ENCODE measurements at places on chromosomes 1 and 21.

DNA sequence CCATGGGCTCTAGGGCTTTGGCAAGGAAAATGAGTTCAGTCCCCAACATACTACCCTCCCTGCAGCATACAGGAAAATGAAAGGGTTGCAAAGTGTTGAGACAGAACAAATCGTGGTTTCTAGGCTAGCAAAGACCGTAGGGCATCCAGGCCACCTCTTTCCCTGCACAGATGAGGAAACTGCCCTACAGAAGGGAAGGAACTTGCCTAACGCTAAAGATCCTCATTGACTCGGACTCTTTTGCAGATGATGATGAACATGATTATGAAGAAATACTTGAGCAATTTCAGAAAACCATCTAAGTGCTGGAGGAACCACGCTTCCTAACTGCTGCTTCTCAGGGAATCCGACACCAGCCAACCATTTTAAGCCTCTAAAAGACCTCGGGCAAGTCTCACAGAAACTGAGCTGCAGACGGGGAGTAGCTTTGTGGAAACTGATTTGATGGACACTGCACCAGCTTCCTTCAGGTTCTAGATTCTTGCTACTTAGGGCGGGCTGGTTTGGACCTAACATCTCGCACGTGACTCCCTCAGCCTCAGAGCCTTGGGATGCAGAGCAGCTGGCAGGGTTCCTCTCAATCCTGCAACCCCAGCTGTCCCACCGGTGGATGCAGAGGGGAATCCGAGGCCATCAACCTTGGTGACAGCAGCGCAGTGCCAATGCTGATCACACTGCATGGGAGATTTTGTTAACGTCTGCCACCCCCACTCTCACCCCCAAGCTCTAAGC, 13.4 kb downstream of the THEMIS2 start:
- DNase-seq, result no peak

GRCh38 chr1:92795166-92795565, 10.3 kb upstream of the EVI5 start:
- no peak for DNase-seq

GRCh38 chr1:162011337-162012012, 12.2 kb downstream of the OLFML2B start:
- no peak for DNase-seq

DNA sequence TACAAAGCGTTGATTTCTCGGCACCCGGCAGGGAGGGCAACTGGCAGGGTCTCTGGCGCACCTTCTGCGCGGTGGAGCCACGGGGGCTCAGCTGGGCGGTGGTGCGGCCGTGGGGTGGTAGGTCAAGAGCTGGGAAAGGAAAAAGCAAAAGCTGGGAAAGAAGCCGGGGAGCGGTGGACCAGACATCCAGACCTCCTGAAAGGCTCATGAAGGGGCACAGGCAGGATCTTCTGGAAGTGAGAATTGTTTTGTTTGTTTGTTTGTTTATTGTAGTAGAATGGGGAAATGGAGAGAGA, 7.2 kb upstream of the RNU1-1 start:
- no peak for DNase-seq

DNA sequence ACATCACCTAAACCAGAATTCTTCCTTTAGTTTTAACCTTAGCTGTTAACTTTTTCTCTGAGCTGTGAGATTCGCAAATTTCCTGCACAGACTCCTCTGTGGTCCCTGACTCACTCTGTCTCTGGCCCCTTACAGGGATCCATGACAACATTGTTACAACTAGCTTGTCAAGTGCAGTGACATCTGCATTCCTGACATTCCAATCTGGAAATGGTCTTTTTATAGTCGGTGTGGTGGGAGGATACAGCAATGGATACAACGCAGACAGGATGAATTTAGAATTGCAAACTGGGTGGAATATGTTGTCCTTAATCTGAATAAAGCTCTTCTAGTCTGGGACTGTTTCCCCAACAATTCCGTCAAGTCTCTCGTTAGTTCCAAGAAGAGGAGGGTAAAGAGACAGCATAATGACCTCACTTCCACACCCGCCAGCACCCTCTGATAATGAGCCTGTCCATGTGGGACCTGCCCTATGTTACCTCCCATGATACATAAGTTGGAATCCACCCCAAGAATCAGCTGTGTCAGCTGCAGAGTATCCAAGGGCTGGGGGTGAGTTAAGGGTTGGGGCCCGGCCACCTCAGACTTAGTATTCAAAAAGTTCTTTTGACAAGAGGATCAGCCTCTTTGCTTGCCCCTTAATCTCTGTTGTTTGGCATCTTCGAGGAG, 49.4 kb downstream of the ILDR2 start:
- peak; percentile 59 for DNase-seq

- no peak for DNase-seq
Observed at GRCh38 chr1:218779341-218780100, 394.2 kb upstream of the LYPLAL1 start.

DNA sequence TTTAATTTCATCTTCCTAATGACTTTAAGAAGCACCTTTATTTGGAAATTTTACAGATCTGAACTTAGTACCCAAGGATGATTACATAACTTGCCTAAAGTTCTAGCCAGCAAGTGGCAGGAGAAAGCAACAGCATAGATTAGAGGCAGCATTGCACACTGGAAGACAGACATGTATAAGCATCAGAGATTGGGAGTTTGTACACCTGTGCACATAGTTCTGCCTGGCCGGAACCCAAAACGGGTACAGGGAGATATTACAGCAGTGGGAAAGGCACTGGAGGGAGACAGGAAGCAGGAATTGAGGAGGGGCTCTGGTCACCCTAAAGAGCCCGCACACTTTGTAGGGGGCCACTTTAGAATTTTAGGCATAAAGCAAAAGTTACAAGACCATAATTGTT, 19.3 kb downstream of the GBP6 start:
- no peak for DNase-seq

DNA sequence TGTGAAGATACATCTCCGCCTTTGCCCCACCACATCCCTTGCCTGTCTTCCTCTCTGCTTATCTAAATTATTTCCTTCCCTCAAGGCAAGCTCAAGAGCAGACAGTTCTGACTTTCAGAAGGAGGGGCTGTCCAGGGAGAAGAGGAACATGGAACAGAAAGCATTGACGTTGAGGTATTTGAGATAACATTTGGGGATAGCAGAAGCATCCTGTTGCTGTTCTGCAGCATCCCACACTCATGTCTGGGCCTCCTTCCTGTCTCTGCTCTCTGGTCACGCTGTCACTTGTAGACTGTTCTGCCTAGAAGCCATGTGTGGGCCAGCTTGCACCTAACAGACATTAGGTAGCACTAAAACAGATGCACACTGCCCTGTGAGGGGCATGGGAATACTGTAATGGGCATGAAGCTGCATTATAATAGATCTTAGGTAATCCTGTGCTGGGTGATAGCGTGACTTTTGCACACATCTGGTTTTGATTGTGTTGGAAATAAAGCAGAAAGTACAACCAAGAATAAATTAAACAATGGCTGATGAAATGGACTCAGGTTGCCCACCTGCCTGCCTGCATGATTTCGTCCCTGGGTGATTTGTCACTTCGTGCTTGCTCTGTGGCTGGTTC, 660 bp upstream of the RD3 start:
- no peak for DNase-seq

DNA sequence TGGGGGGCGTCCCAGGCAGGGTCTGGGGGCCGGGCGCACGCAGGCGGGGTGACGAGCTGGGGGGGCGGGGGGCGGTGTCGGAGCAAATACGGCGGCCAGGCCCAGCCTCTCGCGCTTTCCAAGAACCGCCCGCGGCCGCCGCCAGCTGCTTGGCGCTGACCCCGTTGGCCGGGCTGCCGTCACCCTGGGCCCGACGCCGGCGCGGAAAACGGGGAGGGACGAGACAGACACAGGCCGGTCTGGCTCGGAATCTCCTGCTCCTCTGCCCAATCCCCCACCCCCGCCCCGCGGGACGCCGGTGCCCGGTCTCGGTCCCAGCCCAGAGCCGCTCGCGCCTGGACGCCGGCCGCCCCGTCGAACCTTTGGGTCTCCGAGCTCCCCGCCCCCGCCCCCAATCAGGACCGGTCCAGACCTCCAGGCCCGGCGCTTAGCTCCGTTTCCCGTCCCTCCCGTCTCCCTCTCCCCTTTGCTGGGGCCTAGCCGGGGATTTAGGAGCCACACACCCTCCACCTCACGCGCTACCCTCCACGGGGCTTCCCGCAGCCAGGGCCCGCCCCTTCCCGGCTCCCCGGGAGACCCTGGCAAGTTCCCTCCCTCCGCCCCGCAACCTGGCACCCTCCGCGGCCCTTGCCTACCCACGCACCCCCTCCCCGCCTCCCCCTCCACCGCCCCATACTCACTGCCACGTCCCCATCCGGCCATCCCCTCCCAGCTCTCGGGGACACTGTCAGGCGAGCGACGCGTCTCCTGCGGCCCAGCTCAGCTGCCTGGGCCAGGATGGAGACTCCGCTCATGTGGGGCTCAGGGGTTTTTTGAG, 800 bp upstream of the MMP23B start:
- DNase-seq, result no peak

DNA sequence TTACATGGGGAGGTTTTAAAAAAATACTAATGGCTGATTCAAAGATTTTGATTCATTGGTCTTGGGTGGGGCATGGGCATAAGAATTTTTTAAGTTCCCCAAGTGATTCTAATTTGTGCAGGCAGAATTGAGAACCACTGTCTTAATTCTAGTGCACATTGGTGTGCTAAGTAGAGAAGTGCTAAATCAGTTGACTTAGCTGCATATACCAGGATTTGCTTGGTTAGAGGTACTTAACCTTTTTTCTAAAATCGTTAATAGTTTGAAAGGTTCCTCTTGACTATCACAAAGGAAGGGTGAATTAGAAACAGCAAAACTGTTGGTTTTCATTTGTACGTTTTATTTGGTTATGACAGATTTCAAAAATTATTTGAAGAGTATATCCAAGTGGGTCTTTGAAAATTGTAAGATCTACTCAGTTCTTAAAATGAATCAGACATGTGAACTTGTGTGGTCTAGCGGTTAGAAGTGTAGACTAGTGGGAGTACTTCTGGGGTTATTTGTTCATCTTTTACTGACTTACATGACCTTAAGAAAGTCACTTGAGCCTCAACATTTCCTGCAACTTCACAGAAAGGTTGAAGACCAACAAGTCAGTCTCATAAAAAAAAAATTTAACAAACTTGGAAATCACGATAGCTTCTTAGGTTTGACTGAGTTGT, 66.7 kb downstream of the RPAP2 start:
- no peak for DNase-seq

GRCh38 chr1:62040973-62041372, 153.7 kb upstream of the L1TD1 start:
- no peak for DNase-seq

GRCh38 chr21:37183749-37184148, 83.4 kb downstream of the VPS26C start:
- no peak for DNase-seq

DNA sequence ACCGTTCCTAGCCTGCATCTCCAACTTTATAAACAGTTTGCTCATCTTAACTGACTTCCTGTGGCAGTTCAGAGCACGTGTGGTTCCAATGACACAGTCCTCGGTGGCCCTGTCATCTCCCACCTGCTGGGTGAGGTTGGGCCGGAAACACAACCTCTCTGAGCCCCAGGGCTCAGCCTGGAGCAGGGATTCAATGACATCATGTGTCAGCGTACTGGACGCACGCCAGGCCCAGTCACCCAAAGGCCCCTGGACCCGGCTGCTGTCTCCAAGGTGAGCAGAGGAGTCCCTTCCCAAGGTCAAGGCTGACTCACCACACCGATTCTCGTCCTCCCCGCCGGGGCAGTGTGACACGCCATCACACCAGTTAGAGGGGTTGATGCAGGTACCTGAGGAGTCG, 19.9 kb downstream of the TMPRSS2 start:
- no peak for DNase-seq

- no peak for DNase-seq
Observed at GRCh38 chr1:24580756-24581155, 24.9 kb downstream of the NCMAP start.

- no peak for DNase-seq
Observed at GRCh38 chr1:77584884-77585283, 97.6 kb downstream of the ZZZ3 start.

DNA sequence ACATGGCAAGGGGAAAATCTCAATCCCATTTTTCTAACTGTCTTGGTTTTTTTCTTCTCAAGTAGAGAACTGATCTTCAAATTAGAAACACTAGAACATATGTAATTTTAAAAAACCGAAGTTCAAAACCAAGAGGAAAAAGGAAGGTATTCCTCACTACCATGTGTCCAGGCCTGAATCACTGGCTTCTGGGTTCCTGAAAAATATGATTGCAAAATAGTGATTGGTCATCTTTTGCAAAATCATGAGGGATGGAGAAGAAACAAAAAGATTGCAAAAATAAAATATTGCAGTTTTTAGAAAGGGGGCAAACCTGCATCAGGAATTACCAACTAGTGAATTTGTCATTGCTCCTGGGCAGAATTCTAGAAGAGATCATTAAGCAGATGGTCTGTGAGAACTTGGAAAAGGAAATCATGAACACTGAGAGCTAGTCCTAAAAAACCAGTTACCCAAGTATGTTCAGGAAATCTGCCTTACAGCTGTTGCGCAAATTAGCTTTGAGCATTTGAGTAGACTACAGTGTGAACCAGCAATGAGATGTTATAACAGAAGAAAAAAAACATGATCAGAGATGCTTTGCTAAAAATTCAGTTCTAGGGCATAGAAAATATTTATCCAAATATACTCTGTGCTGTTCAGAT, 49.4 kb downstream of the SPATA46 start:
- DNase-seq, result no peak

DNA sequence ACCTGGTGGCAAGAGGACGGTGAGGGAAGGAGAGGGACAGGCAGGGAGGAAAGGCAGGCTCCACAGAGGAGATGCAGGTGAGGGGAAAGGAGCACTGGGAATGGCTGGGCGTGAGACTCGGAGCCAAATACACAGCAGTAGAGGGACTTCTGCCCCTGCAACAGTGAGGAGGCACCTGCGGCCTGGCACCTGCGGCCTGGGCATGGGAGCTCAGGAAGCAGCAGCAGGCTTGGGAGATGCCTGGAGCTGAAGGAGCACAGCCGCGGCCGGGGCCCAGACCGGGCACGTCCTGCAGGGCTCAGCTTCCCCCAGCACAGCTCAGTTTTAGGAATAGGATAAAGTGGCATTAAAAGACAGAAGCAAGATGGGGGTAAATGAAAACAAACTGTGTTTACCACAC, 20.9 kb upstream of the TSPEAR start:
- DNase-seq, result no peak

- no peak for DNase-seq
Observed at GRCh38 chr1:212309967-212310366, 24.8 kb downstream of the PPP2R5A start.

- no peak for DNase-seq
Observed at GRCh38 chr1:100184536-100184935, 6.5 kb upstream of the LRRC39 start.

- DNase-seq, result peak; percentile 32
Observed at GRCh38 chr1:201260236-201260590, 23.1 kb upstream of the PKP1 start.

- no peak for DNase-seq
Observed at GRCh38 chr1:93708734-93709481, 27.3 kb upstream of the BCAR3 start.
